Stimulated activated CD4-positive, alpha-beta T cell treated with anti-CD3 and anti-CD28 coated beads, Interleukin-1b, Interleukin-23, amount 100 ng/mL, for 1 hour (primary cell): ENCODE measurements at places on chromosomes 7 and 10.

- DNase-seq = no peak
These were observed 33.1 kb downstream of the NUB1 start for GRCh38 chr7:151374726-151375125.

GRCh38 chr7:25846722-25847121 is 305.3 kb upstream of the NFE2L3 start:
- no peak for DNase-seq

- no peak for DNase-seq
These were observed 4.4 kb upstream of the TBL2 start for GRCh38 chr7:73582664-73583202.

- DNase-seq = no peak
These were observed 69.4 kb downstream of the KIAA1217 start for GRCh38 chr10:24278176-24278889.

DNA sequence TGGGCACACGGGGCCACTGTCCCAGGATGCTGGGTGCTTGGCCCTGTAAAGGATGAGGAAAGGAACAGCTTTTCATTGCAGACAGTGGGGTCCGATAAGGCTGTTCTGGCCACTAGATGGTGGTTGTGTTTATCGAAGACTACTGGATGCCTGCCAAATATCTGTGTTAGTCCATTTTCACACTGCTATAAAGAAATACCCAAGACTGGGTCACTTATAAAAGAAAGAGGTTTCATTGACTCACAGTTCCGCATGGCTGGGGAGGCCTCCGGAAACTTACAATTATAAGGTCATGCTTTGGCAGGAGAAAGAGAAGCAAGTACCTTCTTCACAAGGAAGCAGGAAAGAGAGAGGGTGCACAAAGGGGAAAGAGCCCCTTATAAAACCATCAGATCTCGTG is 32.2 kb upstream of the GARS1 start:
- DNase-seq = no peak

DNA sequence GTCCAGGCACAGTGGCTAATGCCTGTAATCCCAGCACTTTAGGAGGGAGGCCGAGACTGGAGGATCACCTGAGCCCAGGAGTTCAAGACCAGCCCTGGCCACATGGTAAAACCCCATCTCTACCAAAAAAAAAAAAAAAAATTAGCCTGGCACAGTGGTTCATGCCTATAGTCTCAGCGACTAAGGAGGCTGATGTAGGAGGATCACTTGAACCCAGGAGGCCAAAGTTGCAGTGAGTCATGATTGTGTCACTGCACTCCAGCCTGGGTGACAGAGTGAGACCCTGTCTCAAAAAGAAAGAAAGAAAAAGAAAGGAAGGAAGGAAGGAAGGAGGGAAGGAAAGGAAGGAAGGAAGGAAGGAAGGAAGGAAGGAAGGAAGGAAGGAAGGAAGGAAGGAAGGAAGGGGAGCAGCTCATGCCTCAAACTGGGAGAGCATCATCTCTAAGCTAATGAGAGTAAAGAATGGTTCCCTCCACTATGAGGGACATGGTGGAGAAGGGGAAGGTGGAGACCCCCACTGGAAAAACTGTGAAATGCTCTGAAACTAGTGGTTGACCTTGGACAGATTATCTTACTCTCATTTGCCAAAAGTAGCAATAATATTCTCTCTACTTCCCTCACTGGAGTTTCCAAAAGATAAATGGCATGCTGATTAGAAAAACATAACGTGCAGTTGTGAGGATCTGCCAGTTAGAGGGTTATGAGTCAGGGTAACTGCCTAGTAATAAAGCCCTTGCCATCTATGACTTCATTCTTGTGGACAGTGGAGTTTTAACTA is 16.8 kb downstream of the GIMAP5 start:
- no peak for DNase-seq

- DNase-seq = no peak
These were observed at the start of gene INPP5A for GRCh38 chr10:132537684-132538001. Gene INPP5A (plus strand): TSS chr10:132537787. CDS start chr10:132538097, 310 bp downstream.

DNA sequence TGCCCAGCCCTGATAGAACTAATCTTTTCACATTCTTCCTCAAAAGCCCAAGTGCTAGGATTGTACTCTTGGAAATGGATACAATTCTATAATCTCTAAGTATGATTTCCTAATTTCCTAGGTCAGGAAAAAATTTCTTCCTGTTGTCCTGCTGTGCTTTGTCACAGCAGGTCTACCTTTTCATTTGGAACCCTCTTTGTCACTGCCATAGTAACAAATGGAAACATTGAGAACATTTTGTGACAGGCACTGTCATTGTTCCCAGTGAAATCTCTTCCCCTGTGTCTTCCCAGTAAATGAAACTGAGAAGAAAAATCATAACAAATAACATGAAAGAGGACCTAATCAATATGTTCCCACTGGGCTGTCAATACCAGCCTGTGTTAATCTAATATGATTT is 150.9 kb upstream of the KAT6B start:
- no peak for DNase-seq

DNA sequence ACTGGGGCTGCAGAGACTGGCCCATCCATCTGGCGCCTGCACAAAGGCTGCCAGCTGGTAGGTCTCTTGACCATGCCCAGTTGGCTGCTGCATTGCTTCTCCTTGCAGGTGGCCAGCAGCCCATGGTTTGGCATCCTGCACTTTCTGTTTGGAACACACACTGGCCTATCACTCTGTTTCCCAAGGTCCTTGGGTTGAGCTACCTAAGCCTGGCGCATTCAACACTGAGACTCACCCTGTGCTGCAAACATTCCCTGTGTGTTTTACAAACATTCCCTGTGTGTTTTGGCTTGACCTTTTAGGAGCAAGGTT is 55.5 kb downstream of the TACR2 start:
- no peak for DNase-seq

GRCh38 chr7:101565601-101566209 is 63.4 kb downstream of the MYL10 start:
- DNase-seq = no peak

DNA sequence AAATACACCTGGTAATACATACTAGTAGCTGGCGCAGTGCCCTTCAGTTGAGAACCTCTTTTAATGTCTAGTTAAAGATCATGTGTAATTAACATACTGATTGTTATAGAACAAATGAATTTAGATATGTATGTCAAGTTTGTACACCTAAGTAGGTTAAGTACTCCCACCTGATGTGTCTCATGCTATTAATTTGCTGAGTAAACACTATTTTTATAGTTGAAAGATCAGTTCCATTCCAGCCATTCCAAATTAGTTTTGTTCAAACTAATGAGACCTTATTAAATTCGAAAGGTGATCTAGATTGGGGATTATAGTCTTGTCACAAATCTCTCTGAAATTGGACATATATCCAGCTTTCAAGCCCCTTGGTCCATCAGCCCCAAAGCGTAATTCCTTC is 710.0 kb downstream of the LRMDA start:
- DNase-seq = no peak

GRCh38 chr7:89401690-89402089 is 606.2 kb upstream of the TEX47 start:
- DNase-seq = no peak

- DNase-seq = no peak
These were observed 290.0 kb upstream of the SEMA3A start for GRCh38 chr7:84484502-84485079.

GRCh38 chr10:62738916-62739315 is 65.6 kb upstream of the ADO start:
- no peak for DNase-seq

DNA sequence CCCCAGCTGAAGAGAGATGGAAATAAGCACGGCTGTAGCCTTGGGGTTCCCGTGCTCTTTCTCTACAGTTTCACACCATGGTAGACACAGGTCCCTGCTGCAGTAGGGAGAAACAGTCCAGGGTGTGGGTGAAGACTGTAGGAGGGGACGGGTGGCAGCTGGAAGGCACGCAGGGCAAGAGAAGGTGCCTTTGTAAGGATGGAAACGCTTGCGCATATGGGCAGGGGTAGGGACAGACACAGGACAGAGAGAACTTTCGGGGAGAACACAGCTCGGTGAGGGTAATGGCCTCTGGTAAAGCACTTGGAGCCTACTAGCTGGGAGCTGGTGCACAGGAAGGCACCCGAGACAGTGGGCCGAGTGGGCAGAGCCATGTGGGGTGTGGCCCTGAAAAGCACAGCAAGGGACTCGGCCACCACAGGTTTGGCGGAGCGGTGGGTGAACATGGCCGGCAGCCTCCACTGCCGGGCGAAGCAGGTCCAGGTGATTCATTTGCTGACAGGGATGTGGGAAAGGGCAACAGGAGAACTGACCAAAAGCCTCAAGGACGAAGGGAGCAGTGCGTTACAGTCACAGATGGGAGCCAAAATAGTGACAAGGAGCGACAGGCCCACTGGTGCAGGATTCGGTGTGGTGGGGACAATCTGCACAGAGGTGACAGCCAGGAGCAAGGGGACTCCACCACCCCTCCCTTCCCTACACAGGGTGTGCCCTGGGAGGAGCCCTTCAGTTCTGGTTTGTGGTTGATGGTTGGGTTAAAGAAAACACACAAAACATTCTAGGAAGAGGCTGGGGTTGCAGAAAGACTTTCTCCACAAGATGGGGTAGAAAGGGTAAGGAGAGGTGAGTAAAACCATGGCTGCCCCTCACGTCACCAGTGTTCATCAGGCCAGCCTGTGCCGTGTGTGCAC is 97.1 kb downstream of the VOPP1 start:
- DNase-seq = no peak

GRCh38 chr10:101761226-101761625 is 14.7 kb downstream of the FGF8 start:
- DNase-seq = no peak

GRCh38 chr7:44189993-44190872 is 994 bp upstream of the GCK start:
- no peak for DNase-seq

DNA sequence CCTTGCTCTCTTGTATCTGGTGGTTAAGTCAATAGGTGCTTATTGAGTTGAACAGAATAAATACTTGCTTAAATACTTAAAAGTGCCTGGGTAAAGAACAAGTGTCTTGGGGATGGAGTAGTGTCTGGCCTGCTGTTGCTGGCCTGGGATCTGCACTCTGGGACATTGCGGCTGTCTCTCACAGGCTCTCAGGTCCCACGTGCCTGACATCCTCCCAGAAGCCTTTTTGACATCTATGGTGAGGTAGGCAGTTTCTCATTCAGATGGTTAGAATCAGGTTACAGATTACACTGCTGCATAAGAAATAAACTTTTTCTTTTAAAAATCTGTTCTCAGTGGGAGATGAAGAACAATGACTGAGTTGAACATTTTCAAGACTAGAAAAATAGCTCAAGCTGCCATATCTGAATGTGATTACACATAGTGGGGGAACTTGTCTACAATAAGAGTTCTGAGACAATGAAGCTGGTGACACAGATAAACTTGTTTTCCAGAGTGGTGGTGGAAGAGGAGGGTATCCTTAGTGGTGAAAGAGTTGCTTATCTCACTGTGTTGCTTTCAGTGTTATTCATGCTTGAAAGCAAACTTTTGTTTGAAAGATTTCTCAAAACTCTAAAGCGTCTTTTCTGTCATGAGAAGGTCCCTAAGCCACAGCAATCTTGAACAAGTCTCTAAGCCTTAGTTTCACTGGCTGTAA is 9.7 kb downstream of the SORCS3 start:
- no peak for DNase-seq

DNA sequence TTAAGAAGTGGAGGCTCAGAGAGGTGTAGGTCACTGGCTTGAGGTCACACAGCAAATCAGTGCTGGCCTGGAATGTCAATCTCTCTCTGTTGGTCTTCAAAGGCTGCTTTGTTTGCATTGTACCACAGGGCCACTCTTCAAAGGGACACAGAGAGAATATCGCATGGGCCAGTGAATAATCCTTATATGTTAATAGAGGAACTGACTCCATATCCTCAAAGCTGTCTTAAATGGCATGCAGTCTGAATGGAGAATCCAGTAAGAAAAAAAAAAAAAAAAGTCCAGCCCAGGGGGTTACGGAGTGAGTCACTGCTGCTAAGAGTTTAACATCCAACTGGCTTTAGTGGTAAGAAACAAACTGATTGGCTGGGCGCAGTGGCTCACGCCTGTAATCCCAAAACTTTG is 54.1 kb downstream of the NRAP start:
- DNase-seq = no peak

- no peak for DNase-seq
These were observed 35.5 kb downstream of the CTBP2 start for GRCh38 chr10:125124907-125125306.

DNA sequence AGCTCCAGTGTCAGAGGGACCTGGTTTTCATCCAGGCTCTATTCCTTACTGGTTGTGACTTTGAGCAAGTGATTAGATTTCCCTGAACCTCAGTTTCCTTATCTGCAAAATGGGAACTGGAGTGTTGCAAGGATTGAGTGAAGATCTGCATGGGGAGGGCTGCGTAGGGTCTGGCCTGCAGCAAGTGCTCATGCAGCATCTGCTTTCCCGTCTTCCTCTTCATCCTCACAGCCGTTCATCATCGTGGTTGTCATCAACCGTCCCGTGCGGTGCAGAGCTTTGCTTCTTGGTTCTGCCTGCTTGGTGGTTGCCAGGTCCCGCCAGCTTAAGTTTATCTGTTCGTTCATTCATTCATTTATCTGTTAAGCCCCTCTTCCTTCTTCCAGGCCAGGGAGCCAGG is 135.0 kb downstream of the GRK5 start:
- DNase-seq = no peak

DNA sequence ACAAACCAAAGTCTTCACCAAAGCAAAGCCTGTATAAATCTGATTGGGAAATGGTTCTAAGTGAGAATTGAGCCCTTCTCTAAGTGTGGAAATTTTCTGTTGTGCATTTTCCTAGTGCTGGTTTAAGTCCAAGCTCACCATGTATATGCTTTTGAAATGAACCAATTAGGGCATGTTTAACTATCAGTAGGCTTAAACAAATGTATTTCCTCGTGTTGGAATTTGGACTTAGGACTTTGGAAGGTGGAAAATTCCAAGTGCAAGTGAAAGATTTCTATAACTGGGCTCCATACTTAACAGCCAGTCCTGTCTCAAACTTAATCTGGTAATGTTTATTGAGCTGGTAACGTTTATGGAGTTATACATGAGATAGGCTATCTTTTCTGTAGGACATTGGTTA is 28.5 kb downstream of the CCNY start:
- DNase-seq = no peak

- no peak for DNase-seq
These were observed 17.9 kb downstream of the RTKN2 start for GRCh38 chr10:62250594-62251198.

GRCh38 chr7:44678101-44678470 is 70.6 kb upstream of the ZMIZ2 start:
- no peak for DNase-seq

DNA sequence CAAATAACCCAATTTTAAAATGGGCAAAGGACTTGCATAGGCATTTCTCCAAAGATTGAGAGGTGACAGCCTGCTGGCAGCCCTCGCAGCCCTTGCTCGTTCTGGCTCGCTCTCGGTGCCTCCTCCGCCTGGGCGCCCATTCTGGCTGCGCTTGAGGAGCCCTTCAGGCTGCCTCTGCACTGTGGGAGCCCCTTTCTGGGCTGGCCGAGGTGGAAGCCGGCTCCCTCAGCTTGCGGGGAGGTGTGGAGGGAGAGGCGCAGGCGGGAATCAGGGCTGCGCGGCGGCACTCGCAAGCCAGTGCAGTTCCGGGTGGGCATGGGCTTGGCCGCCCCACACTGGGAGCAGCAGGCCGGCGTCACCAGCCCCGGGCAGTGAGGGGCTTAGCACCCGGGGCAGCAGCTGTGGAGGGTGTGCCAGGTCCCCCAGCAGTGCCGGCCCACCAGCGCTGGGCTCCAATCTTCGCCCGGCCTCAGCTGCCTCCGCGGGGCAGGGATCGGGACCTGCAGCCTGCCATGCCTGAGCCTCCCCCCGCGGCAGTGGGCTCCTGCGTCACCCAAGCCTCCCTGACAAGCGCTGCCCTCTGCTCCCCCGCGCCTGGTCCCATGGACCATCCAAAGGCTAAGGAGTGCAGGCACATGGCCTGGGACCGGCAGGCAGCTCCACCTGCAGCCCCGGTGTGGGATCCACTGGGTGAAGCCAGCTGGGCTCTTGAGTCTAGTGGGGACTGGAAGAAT is 54.0 kb upstream of the GALNT17 start:
- no peak for DNase-seq
